Kasumi-1 (cell line): ENCODE measurements at places on chromosomes 1 and 21.
A peak's percentile ranks its signal among the peaks of the same experiment; 100 is the strongest.

GRCh38 chr1:201309416-201309815, 26.1 kb downstream of the PKP1 start:
- peak; percentile 2 for DNase-seq

- DNase-seq, result no peak
Measured at GRCh38 chr1:14039582-14040430, 339.8 kb downstream of the PRDM2 start.

GRCh38 chr1:86924324-86924960, 10.0 kb downstream of the HS2ST1 start:
- no peak for DNase-seq

DNA sequence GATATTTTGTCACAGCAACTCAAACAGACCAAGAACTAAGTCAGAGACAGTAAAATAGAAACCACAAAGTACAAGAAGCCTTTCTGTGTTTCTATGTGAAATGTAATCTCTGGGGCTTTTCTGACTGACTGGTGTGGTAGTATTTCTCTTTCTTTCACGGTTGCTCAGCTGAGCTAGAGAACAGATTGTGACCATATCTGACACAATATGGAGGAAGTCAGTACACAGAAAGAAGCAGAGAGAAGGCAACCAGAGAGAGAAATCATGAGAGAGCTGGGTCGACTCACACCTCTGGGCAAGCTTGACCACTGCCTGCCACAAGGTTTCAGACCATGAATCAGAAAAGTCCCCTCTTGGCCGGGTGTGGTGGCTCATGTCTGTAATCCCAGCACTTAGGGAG, 208.9 kb upstream of the GREM2 start:
- no peak for DNase-seq

- DNase-seq, result peak; percentile 6
Measured at GRCh38 chr1:27634177-27634984, 604 bp downstream of the FGR start.

GRCh38 chr1:165442053-165442452, 2.9 kb downstream of the RXRG start:
- DNase-seq, result no peak

- DNase-seq, result no peak
Measured at GRCh38 chr1:202186327-202186726, 7.3 kb upstream of the LGR6 start.

GRCh38 chr1:51575406-51576084, 41.3 kb upstream of the OSBPL9 start:
- peak; percentile 4 for DNase-seq

- DNase-seq, result peak; percentile 34
Measured at GRCh38 chr21:41895643-41896493, 16.7 kb upstream of the PRDM15 start.

GRCh38 chr1:172770071-172770470, 111.2 kb downstream of the FASLG start:
- peak; percentile 24 for DNase-seq

DNA sequence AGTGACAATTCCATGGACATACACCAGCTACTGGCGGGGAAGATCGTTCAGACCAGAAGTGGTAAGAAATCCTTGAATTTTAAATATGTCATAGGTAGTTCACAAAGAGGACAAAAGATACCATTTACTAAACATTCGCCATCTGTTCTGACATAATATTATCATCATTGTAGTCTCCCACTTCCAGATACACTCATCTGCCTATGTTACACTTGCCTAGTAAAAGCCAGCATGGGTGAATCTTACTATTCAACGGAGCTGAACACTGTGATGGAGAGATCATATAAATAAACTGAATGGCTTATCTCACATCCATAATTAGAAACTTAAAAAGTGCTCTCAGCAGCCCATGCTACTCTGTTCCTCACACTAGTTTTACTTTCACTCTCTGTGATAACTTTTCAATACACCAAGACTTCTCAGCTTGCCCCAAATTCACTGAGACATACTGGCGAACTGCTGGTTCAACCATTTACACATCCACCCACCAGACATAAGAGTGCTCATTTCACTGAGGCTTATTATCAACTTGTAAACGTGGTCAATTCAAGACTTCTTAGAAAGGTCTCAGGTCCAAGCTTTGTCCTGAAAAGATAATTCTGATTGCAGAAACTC, 463 bp upstream of the PRRC2C start:
- DNase-seq, result peak; percentile 86

DNA sequence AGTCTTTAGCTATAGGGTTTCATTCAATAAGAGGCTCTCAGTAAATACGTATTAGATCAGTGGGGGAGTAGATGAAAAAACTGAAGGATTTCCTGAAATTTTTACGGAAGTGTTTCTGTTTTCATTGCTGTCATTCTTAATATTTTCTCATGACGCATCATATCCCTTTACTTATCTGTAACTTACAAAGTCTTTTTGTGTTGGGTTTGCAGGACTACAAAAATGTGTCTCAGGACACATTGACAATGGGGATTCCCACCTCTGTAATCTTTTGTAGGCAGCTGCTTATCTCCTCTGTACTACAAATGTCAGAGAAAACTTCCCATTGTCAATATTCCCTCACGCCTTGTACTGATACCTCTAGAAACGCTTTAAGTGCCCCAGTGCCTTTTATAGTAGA, 35.5 kb downstream of the CRP start:
- no peak for DNase-seq

- DNase-seq, result no peak
Measured at GRCh38 chr1:228370941-228371740, 35.5 kb downstream of the TRIM11 start.

DNA sequence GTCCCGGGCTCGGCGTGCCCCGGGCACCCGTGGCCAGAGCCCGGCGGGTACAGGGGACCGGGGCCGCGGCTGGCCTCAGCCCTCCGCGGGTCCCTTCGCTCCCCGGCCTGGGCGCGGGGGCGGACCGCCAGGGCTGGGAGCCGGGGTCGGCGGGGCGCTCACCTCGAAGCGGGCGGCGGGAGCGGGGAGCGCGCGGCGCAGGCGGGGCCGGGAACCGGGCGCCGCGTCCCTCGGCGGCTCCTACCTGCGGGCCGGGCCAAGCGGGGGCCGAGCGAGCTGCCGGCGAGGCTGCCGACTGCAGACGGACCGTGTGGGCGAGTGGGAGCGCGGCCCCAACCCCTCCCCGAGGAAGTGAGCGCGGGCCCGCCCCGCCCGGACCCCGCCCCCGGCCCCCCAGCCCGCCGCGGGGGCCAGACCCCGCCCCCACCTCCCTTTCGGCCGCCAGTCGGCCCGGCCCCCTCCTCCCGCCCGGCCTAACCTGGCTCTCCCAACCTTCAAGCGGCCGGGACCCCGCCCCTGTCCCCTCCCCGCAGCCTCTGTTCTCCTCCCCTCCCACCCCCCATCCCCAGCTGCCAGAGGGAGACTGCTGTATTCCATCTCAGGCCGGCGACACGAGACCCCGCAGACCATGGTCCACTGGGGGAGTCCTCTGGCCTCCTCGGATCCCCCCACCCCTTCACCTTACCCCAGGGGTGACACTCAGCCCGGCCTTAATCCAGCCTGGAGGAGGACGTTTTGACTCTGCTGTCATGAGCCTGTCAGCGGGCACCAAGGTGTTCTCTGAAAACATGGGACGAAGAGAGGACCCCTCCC, at the start of gene FHL3:
Gene FHL3 (minus strand): TSS at position 320 of the 813 bp plus-strand sequence. CDS start 6,102 bp downstream, outside the sequence.
- DNase-seq, result peak; percentile 71

DNA sequence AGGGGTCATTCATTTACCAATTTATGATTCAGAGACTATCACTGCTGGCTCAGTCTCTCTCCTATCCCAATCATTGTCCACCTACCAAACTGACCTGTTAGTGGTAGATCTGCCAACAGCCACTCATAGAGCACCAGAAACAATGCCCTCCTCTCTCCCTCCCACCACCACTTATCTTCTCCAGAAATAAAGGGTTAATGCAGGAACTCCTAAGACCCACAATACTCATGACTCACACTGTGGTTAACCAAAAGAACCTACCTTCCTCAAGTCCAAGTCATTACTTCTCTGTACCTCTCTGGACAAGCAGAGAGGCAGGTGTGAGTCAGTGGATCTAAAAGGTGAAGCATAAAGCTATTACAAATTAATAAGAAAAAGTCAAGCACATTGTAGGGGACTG, 40.9 kb upstream of the CAMK1G start:
- no peak for DNase-seq

DNA sequence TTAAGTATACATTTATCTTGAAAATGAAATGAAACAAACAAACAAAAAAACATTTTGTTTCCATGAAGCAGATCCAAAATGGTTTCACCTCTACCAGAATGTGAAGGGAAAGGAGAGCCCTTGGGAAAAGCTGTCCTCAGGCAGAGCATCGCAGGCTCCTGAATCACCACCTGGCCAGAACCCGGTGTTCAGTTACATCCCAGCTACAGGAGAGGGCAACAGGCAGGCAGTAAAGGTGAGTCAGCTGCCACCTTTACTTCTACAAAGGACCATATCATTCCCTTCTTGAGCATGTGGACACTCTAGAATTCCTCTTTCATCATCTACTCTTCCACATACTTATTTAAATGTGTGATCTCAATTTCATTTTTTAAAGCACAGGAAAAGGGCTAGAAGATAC, 151.2 kb downstream of the PIGK start:
- DNase-seq, result no peak

DNA sequence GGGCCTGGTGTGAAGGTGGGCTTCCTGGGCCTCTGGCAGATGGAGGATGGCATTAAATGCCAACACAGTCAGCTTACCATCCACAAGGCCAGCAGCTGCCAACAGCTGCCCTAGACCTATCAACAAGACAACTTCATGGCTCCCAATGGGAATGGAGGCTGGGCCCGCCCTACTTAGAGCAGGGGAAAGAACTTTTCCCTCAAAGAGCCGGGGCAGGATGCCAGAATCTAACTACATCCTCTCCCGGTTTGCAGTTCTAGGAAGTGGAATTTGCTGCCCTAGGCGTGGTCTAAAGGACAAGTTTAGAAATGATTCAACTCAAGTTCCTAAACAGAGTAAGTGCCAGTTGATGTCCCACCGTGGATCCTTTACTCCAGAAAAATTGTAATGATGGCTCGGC, 13.1 kb downstream of the ICMT start:
- no peak for DNase-seq

DNA sequence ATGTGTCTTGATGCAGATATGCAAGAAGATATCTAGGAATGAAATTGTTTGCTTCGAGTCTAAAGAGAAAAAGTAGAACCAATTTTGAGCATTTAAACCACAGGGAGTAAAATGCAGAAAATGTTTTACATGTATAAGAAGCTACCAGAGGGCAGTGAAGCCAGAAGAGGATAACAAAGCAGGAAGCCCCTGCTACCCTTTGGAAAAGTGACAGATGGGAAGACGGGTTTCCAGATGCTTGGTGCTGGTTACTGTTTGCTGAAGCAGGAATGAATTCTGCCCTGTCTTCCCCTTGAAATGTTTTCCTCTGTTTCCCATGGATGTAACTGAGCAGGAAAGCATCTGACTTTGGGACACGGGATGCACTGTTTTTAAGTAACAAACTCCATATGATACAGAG, 822.2 kb downstream of the MRPL39 start:
- DNase-seq, result no peak

DNA sequence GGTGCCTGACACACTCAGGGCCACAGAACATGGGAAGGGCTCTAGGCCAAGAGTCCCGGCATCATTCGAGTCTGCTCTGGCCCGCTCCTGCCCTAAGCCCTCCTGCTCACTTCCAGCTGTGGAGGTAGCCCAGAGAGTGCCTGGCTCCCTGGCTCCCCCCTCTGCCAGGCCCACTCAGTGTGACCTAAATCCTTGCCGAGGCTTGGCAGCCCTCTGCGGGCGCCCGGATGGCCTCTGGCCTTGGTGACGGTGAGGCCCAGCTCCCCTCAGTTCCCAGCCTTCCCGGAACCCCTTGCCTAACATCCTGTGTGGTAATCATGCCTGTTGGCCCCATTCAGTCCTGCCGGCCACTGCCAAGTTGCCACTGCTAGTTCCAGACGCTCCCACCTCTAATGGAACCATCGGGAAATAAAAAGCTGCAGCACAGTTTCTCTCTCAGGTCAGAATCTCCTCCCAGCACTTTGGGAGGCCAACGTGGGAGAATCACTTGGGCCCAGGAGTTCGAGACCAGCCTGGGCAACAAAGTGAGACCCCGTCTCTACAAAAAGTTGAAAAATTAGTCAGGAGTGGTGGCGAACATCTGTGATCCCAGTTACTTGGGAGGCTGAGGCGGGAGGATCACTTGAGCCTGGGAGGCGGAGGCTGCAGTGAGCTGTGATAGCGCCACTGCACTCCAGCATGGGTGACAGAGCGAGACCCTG, 1.2 kb upstream of the H6PD start:
- DNase-seq, result no peak

DNA sequence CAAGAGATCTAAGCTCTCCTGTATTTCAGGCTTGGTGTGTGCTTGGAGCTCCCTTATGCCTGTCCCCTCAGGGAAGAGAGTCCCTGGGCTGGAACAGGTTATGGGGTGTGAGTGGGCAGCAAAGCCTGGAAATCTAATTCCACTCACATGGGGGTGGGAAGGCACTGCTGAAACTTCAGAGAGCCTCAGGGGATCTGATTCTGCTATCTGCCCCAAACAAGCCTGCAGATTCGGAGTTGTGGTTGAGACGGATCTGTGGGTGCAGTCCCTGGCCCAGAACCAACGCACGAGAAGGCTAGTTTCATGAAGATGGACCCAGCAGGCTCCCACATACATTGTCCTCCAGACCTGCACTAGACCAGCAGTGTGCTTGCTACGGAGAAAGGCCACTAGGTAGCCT, 2.9 kb downstream of the BLACAT1 start:
- no peak for DNase-seq

- DNase-seq, result peak; percentile 36
Measured at GRCh38 chr1:65002156-65002507, 35.8 kb upstream of the JAK1 start.

DNA sequence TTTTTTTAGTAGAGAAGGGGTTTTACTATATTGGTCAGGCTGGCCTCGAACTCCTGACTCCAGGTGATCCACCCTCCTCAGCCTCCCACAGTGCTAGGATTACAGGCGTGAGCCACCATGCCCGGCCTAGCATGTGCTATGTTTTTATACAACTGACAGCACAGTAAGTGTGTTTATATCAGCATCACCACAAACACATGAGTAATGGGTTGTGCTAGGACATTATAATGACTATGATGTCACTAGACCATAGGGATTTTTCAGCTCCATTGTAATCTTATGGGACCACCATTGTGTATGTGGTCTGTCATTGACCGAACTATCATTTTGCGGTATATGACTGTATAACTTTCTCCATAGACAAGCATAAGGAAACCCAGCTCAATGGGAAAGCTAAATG, 6.3 kb downstream of the LEFTY2 start:
- no peak for DNase-seq
